Prostate gland (tissue), 2 donors: ENCODE measurements at places on chromosomes 16 and 17.

GRCh38 chr17:69473841-69474831 lies 59.6 kb downstream of the MAP2K6 start:
- DNase-seq, result no peak

DNA sequence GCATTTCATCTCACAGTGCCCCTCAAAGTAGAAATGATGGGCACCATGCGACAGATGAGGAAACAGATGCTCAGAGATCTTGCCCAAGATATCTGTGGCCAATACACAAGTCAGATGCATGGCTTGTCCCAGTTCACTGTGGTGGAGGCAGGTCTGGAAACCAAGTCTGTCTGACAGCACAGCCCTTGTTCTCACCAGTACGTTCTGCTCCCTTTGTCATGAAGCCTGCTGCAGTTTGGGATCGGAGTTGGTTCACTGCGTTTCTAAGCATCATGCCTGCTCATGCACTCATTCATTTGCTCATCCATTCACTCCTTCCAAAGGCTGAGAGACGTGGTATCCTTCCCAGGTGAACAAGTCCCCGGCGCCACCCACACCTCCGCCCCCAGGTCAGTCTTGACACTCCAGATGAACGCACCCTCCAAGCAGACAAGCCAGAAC lies 27.2 kb upstream of the MEAK7 start:
- no peak for DNase-seq

- peak; percentile 56 for DNase-seq
Observed at GRCh38 chr17:15262291-15263205, 2.6 kb downstream of the PMP22 start.

DNA sequence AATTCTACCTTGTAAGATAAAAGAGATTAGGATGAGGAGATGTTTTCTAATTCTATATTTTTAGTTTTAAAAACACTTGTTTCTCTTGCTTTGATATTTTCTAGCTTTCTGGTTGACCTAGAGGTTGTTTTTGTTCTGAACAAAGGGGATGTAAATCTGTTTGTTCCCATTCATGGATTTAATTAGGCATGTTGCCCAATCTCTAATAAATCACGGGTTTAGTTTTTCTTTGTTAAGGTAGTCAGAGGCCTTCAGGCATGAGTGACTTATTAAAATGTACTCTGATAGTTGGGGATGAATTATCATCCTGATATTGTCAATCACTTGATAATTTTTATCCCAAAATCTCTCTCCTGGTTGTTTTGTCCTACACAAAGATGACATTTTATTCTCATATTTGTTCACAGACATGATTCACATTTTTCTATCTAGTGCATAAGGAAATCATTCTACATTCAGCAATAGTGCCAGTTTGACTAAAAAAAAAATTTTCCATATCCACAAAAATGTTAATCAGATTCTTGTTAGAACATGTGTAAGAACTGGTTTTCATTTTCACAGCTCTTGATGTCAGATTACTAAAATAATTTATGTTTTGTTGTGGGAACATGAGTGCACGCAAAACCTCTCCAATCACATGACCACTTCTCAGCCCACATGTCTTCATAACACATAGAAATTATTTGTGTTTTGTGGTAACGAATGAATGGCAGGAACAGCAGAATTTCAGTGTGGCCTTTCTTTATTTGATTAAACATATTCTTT lies 95.7 kb upstream of the AKTIP start:
- no peak for DNase-seq

GRCh38 chr17:18959845-18960240 lies 7.9 kb downstream of the SLC5A10 start:
- DNase-seq, result no peak

- DNase-seq, result no peak
Observed at GRCh38 chr16:27240948-27241531, 27.5 kb downstream of the NSMCE1 start.

- no peak for DNase-seq
Observed at GRCh38 chr16:66522816-66523590, 26.9 kb downstream of the TK2 start.

DNA sequence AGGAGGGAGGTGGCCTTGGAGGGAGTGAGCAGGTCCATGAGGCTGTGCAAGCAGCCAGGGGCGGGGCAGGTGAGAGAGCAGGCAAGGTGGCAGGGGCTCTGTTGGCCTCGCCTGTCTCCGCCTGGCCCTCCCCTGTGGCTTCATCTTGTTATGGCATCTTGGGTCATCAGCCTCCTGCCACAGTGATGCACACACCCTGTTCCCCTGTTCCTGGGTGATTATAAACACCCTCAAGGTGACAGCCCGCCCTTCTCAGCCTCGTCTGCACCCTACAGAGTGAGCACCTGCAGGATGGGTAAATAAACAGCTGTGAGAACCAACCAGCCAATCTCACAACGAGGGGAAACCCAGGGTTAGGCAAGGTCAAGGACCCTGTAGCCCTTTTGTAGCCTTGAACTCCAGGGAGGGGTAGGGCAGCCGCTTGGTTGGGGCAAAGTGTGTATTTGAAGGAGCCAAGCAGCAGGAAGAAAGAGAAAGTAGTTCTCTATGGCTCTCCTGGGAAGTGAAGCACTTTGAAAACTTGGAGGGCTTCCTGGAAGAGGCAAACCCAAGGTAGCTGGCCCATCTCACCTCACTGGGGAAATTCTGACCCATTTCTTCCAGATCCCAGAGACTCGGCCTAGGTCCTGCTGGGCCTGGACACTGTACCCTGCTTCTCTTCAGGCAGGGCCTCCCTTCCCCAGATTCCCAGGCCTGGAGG lies 60.6 kb downstream of the NT5M start:
- DNase-seq, result no peak

GRCh38 chr17:59073972-59074371 lies 32.7 kb downstream of the TRIM37 start:
- DNase-seq, result no peak

GRCh38 chr17:57308543-57309186 lies 52.3 kb downstream of the MSI2 start:
- no peak for DNase-seq

- DNase-seq, result no peak
Observed at GRCh38 chr17:38698760-38699159, 6.3 kb upstream of the MLLT6 start.

DNA sequence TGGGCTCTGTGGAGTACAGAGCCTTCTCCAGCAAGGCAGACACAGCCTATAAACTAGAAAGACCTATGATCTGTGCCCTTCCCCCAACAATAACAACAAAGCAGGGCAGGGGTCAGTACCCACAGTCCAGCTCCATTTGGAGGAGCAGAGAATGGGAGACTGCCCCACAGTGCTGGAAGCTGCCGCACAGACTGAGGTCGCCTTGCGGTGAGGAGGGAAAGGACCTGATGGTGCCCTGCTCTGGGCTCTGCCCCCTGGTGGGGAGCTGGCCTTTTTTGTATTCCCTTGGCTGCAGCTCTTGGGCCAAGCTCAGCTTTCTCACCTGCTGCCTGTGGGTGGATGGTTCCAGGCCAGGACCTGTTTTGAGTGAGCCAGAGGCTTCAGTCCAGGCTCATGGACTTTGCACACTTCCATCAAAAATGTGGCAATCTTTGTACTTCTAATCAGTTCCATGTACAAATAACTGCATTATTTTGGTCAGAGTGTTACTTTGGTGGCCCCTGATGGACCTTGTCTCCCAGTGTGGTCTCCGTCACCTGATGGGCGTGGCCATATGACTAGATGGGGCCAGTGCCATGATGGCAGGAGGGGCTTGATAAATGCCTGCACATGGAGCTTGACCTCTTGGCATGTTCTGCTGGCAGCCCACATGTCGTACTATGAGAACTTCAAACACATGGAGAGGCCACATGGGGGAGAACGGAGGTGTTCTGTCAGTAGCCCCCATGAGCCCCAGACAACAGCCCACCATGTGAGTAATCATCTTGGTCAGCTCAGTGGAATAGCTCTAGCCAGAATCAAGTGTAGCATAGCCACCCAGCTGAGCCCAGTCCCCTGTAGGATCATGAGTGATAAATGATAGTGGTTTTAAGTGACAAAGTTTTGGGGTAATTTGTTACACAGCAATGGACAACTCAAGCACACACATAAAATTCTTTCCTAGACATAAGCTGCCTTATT lies 24.2 kb downstream of the B9D1 start:
- peak; percentile 75 for DNase-seq

- peak; percentile 58 for DNase-seq
Observed at GRCh38 chr17:12422651-12423050, 243.0 kb upstream of the MYOCD start.

- no peak for DNase-seq
Observed at GRCh38 chr17:77356109-77356689, 215.4 kb downstream of the SEC14L1 start.

- no peak for DNase-seq
Observed at GRCh38 chr16:345772-346171, 6.8 kb downstream of the AXIN1 start.

- peak; percentile 44 for DNase-seq
Observed at GRCh38 chr17:76714822-76715495, 4.2 kb upstream of the MXRA7 start.

DNA sequence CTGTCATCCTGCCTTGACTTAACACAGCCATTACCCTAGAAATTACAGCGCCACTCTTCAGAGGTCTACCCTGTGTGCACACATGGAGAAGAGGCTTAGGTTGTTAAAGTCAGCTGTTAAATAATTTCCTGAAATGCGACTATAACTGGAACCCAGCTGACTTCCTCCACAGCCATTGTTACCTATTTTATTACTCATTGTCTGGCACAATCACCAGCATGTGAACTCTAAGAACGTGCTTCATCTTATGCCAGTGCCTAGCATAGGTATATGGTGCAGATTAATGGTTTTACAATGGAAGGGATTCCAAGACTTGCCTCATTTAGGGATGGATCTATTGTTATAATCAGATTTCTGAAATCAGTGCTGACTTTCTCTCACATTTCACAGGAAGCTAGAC lies 11.9 kb downstream of the RDM1 start:
- DNase-seq, result no peak

- DNase-seq, result no peak
Observed at GRCh38 chr16:31474173-31474714, 2.3 kb downstream of the TGFB1I1 start.

DNA sequence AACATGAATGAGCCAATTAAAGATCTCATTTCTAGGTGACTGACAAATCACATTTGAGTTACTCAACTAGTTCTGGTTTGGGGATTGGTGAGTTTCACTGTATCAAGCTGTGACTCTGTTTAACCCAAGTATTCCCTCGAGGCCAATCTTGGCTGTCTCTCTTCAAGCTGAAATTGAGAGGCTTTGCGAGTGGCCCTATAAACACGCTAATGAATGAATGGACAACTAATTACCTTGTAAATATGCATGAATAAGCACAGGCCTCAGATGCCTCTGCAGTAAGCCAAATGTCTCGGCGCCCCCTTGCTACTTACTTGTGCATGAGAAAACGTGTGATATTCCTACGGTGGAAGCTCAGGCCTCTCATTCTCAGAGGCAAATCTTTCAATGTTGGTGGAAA lies 450.3 kb upstream of the PSMD7 start:
- no peak for DNase-seq

GRCh38 chr16:4214215-4214621 lies 27.7 kb downstream of the SRL start:
- no peak for DNase-seq

DNA sequence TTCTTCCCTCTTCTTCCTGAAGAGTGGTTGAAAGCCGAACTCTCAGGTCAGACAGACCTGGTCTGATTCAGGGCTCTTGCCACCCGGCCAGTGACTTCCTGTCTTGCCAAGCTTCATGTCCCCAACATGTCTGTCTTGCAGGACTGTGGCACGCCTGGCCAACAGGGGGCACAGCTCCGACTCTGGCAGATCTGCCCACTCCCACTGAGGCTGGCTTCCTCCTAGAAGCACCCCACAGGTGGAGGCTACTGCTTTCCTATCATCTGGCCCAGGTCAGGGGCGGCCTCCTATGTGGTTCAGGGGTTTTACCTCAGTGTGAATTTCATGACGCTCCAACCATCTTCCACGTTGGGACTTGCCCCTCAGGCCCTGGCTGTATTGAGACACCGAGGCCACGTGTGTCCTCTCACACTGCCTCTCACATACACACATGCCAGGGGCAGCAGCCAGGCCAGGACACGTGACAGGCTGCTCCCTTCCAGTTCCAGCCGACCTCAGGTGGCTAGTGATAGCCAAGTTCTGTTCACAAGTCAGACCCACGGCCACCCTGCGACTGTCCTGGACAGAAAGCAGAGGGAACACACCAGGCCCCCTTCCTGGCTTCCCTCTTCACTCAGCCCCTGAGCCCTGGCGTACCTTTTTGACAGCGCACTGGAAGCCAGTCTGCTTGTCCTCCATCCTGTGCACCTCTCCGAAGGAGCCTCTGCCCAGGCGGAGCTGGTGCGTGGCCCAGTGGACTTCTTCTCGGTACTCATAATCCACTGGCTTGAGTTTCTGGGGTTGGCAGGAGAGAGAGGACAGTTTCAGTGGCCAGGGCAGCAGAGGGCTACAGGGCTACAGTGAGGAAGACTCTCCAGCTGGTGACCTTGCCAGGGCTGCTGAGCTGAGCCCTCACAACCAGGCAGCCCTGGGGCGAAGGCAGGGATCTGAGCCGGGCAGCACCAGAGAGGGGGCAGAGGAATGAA lies 22.6 kb upstream of the SPATA32 start:
- DNase-seq, result peak; percentile 83

DNA sequence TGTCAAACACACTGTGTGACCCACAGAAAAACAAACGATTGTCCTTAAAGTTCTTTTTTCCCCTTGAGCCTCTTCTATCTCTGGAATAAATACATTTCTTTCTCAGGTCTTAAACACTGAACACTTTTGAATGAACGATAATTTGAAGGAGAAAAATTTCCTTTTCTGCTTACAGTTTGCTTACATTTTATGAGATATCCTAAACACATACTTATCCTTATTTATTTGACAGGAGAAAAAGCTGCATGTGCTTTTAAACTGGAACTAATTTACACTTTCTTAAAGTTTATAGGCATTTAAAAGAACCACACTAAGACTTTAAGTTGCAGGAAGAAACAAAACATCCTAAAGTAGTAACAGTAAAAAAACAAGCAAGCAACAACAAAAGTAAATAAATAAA lies 4.7 kb upstream of the IGF2BP1 start:
- no peak for DNase-seq

DNA sequence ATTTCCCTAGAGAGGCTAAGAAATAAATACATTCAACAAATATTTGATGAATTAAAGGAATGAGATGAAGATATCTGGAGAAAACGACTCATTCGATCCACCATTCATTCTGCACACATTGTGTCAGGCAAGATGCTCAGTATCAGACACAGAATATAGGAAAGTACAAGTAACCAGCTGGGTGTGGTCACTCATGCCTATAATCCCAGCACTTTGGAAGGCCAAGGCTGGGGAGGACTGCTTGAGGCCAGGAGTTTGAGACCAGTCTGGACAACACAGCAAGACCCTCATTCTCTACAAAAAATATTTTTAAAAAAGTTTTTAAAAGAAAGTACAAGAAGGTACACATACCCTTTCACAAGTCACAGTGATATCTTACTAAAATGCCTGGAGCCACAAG lies 42.3 kb downstream of the CRLF3 start:
- no peak for DNase-seq

GRCh38 chr16:27520982-27521673 lies 28.6 kb downstream of the GTF3C1 start:
- no peak for DNase-seq

GRCh38 chr16:88010343-88010967 lies 59.2 kb downstream of the BANP start:
- DNase-seq, result no peak
